ENCODE measurements at places on chromosomes 5 and 9.

GRCh38 chr5:159519365-159519764, 189.1 kb upstream of the IL12B start:
- no peak for DNase-seq

- DNase-seq, result peak; percentile 82
Measured at GRCh38 chr9:131237931-131238401, 38.3 kb downstream of the FAM78A start.

DNA sequence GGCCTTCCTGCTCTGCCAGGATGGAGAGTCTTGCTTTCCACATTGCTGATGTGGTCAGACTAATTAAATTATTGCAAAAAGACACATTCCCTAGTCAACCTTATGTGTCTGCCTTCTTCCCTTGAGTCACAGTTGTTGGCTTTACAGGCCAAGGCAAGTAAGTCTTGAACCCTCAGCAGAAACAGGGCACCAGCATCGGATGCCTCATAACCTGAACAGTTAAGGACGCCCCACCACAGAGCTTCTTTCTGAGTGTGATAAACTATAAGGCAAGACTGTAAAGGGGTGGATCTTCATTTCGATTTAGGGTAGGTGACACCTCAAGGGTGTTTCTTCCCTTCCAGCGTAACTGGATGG, 670 bp upstream of the KIF2A start:
- no peak for DNase-seq

DNA sequence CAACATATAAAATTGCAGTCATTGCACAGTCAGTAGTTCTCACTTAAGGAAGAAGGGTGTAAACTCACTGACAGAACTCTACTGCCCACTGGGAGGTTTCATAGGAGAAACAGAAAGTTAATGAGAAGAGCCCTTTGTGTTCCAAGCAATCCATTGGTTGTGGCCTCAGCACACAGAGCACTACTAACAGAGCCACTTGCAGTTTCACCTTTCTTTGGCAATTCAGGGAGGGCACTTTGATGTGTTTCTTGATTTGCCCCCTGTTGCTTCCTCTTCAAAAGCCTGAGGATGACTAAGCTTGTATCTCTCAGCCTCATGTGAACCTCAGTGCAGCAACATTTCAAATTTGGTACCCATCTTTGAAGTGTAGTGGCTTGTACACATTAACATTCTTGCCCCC, 409.4 kb downstream of the DMRTA1 start:
- no peak for DNase-seq

- no peak for DNase-seq
Measured at GRCh38 chr9:88799541-88800328, 191.5 kb upstream of the S1PR3 start.

DNA sequence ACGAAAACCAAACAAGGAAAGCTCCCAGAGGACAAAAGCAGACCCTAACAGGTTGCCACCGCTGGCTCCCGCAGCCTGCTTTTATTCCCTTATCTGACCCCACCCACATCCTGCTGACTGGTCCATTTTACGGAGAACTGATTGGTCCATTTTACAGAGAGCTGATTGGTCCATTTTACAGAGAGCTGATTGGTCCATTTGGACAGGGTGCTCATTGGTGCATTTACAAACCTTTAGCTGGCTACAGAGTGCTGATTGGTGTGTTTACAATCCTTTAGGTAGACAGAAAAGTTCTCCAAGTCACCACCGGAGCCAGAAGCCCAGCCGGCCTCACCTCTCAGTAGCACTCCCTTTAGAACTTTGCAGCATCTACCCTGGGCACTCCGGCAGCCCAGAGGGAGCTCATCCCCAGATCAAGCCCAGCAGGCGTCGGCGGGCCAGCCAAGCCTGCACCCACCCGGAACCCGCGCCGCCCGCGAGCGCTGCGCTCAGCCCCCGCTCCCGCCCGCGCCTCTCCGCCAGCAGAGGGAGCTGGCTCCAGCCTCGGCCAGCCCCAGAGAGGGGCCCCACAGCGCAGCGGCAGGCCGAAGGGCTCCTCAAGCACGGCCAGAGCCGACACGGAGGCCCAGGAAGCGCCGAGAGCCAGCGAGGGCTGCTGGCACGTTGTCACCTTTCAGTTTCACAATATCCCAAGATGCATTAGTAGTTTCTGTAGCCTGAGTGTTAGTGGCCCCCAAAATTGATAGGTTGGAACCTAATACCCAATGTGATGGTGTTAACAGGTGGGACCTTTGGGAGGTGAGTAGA, 35.3 kb upstream of the CLPTM1L start:
- peak; percentile 55 for DNase-seq

GRCh38 chr5:19928562-19929421, 59.2 kb downstream of the CDH18 start:
- DNase-seq, result peak; percentile 25

DNA sequence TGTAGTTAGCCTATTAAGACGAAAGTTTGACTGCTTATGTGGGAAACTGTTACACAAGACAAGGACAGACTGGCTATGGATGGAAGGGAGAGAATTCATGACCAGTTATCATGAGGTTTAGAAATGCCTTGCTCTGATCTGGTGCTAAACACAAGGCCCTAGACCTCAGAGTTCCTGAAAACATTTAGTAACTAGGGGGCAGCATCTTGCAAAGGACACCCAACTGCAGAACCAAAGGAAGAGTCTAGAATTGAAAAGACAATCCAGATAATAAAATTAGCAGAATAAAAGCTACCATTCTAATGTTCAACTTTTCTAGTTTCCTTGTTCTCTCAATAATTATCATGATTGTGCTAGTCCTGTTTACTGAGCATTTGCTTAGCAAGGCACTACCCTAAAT, 130.5 kb upstream of the GPR151 start:
- no peak for DNase-seq

DNA sequence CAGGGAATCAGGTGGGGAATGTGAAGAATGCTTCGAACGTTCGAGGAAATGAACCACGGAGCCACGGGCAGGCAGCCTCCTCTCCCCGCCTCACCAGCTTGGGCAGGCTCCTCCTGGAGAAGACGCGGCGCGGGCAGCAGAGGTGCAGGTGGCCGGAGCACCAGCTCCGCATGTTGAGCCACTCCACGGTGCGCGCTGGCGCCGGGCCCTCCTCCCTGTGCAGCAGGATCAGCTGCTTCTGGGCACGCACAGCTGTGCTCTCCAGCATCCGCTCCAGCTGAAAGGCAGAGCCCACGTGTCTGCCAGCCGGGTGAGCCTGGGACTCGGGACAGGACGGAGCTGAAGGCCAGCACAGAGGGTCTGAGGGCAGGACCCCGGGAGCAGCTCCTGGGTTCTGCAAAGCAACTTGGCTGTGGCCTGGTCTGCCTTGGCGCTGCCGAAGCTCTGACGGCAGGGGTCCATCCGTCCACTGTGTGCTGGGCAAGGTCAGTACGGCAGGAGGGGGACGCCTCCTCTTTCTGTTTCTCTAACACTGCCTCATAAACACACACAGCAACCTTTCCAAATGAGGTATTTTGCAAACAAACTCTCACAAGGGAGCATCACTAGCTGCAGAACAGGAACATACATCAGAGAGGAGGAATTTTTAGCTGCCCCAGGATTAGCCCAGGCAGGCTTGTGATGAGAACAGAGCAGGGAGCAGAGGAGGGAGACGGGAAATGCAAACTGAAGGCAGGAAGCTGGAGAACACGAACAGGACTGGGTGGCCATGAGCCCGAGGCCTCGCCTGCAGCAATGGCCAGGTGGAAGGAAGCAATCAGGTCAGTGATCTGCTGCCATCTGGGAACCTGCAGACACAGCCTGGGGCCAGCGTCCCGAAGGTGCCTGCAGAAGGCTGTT, 20.1 kb upstream of the NSMF start:
- DNase-seq, result no peak

DNA sequence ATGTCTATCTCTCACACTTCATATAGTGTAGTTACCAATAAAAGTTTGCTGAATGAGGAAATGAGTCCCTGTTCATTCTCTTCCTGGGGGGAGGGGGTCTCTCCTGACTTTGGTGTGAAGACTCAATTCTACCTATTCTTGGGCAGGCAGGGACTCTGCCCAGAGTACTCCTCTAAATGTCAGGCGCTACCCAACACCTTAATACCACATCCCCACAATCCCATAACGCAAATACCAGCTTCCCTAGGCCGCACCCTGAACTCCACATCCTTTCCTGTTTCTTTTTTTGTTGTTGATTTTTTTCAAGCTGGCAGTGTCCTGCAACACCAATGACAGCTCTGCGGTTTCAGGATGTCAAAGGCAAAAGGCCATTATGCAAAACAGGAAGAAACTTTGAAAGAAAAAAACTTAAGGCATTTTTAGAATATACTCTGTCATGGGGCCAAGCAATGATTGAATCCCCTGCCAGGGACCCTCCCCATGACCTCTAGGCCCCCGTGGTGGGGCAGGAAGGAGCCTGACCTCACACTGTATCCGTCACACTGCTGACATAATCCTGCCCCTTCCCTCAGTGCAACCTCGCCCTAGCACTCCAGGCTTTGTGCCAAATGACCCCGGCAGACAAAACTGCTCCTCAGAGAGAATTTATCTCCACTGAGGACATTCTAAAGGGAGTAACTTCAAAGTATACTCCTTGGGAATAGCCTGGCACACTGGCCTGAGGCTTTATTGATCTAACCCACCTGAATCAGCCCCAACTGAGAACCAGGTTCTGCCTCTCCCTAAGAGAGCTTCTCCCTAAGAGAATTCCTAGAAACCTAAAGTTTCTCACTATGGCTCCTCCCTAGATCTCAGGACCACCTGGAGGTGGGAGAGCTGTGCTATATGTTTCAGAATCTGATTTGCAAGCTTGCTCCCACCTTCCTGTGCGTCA, 8.0 kb downstream of the B4GALT1 start:
- DNase-seq, result peak; percentile 91

DNA sequence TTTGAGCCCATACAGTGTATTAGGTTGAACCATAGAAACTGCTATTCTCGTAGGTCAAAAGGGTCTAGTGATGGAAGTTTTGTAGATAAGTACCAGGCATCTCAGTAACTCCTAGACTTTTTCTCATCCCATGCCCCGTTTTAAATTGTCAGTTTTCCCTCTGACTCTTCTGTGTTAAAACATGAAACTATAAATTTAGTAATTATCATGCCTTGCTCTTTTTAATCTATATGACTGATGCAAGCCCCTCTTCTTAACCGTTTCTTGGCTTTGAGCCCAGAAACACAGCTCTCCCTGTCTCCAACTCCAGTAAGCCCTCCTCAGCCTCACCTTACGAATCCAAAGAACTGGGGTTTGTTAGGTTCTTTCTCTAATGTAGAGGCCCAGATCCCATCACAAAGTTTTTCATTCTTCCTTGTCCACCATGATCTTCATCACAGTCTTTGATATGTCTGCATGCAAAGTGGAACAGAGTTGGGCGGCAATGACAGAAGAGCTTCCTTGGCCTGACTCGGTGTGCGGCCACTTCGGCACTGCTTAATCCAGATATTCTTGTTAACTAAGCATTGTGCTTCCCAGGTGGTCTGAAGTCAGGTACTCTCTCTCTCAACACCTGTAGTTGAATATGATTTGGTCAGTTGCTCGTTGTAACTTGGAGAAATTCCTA, 21.1 kb downstream of the RGMB start:
- no peak for DNase-seq

- DNase-seq, result no peak
Measured at GRCh38 chr9:106478727-106479126, 384.2 kb upstream of the ZNF462 start.

DNA sequence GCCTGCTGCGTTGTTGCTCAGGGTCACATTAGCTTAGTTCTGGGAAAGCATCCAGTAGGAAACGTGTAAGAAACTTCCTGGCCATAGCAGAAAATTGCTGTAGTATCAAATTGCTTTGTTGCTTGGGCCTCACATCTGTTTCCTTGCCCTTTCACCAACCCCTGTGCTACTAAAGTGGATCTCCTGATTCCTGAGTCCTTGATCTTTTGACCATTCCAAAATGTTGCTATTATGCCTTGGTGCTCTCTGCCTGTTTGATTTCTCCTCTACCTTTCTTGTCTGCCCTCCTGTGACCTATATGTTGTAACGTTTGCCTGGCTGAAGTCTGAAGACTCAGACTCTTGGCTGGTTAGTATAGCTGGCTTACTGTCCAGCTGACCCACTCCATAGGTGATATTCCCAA, 350.5 kb downstream of the ADGRV1 start:
- DNase-seq, result no peak

- DNase-seq, result no peak
Measured at GRCh38 chr5:36300927-36301540, 668 bp downstream of the RANBP3L start.

- DNase-seq, result no peak
Measured at GRCh38 chr9:22337261-22337660, 109.4 kb upstream of the DMRTA1 start.

- DNase-seq, result no peak
Measured at GRCh38 chr9:108001237-108001636, 511.7 kb upstream of the KLF4 start.

DNA sequence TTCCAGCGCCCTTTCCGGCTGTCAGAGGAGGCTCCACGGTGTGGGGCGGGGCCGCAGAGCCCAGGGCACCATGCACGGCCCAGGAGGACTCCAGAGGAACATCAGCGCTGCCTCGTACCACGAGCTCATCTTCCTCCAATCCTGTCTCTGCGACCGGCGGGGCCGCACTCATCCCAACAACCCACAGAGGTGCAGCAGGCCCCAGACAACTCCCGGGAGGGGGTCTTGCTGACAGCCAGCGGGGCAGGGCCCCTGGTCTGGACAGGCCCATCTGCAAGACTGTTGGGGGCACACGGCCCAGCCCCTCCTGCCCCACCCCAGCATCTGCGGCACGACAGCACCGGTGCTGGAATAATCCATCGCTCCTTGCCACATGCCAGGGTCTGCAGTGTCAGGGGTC, 88.8 kb downstream of the OLFM1 start:
- DNase-seq, result no peak

GRCh38 chr5:134088994-134089560, 25.4 kb upstream of the TCF7 start:
- DNase-seq, result no peak

DNA sequence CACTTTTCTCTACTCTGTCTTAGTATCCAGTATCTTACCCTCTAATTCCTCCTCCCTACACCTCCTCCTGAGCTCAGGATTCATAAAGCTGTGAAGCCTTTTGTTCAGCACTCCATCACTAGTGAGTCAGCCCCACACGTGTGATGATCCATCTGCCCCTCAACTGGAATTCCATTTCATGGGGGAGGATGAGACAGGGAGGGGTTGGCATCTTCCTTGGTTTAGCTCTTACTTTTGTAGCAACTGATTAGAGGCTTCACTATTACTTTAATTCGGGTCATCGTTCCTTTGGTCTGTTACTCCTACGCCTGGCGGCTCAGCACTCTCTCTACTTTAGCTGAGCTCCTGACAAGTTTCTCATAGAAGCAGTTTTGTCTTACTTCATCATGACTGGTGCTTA, 11.8 kb downstream of the BTNL8 start:
- DNase-seq, result no peak

- no peak for DNase-seq
Measured at GRCh38 chr9:76433836-76434235, 25.1 kb upstream of the GCNT1 start.

- no peak for DNase-seq
Measured at GRCh38 chr5:160009591-160009989, 651 bp downstream of the TTC1 start.

GRCh38 chr9:92761686-92762085, 2.9 kb downstream of the BICD2 start:
- DNase-seq, result peak; percentile 28

- peak; percentile 40 for DNase-seq
Measured at GRCh38 chr9:132372177-132373095, 17.6 kb upstream of the SETX start.

- no peak for DNase-seq
Measured at GRCh38 chr5:161027763-161028162, 175.8 kb upstream of the ATP10B start.

- DNase-seq, result peak; percentile 77
Measured at GRCh38 chr9:4604678-4605095, 57.4 kb upstream of the PLPP6 start.
